ENCODE measurements at places on chromosomes 6 and 20. TPM values are rescaled to one million over a fixed set of nuclear protein-coding genes. Genes with fewer than 3 reads are reported as not detected.

GRCh38 chr6:70404658-70405057 is 8.7 kb upstream of the FAM135A start:
- DNase-seq, result no peak

DNA sequence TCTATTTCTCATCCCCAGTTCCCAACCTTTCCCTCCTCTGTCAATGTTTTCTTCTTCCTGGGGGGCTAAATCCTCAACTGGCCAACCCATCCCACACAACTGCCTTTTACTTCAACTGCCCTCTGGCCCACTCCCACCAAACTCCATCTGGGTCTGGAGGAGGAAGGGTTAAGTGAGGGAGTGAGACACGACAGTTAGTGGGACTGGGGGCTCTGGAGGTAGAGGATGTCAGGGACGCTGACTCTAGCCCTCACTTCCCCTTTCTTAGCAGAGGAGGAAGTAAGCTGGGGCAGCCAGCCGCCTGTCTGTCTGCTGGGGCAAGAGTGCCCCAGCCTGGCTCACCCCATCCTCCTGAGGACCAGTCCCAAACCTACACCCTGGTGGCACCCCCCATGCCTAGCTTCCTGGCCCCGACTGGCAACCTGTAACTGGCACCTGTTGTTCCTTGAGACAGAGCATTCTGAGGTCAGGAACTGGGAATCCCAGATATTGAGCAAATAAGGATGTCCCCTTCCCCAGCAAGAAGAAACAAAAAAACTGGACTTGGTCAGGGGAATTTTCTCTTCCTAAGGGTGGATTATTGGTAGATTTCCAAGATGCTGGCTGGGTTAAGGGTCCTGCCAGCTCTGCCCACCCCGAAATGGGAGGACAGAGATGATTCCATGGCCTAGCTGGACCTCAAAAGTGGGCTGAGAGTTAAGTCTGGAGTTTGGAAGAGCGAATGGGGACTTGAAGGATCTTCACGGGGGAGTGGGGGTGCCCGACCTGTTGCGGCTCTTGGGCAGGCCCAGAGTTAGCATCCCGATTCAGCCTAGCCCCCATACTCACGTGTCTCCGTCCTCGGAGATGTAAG is 971 bp downstream of the NFKBIE start:
- DNase-seq, result no peak

GRCh38 chr6:118569498-118569897 is 21.4 kb downstream of the PLN start:
- no peak for DNase-seq

DNA sequence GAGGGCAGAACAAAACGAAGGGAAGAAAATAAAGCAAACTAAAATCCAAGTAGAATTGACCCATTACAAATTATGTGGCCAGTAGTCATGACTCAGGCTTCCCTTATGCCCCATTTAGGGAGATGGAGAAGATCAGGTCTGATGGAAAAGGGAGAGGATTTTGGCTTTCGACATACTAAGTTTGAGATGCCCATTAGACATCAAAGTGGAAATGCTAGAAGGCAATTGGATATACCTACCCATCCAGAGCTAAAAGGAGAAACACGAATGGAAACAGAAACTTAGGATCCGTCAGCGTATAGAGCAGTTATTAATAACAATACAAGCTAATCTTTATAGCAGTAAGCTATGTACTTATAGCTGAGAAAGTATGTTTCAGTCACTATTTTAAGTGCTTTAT is 4.8 kb downstream of the TRPC4AP start:
- DNase-seq, result no peak

DNA sequence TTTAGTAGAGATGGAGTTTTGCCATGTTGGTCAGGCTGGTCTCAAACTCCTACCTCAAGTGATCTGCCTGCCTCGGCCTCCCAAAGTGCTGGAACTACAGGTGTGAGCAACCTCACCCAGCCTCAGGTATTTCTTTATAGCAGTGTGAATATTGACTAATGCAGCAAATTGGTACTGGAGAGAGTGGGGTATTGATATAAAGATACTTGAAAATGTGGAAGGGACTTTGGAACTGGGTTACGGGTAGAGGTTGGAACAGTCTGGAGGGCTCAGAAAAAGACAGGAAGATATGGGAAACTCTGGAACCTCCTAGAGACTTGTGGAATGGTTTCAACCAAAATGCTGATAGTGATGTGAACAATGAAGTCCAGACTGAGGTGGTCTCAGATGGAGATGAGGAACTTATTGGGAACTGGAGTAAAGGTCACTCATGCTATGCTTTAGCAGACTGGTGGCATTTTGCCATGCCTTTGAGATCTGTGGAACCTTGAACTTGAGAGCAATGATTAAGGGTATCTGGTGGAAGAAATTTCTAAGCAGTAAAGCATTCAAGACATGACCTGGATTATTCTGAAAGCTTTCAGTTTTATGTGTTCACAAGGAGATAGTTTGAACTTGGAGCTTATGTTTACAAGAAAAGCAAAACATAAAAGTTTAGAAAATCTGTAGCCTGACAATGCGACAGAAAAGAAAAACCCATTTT is 127.2 kb downstream of the DTNBP1 start:
- no peak for DNase-seq

DNA sequence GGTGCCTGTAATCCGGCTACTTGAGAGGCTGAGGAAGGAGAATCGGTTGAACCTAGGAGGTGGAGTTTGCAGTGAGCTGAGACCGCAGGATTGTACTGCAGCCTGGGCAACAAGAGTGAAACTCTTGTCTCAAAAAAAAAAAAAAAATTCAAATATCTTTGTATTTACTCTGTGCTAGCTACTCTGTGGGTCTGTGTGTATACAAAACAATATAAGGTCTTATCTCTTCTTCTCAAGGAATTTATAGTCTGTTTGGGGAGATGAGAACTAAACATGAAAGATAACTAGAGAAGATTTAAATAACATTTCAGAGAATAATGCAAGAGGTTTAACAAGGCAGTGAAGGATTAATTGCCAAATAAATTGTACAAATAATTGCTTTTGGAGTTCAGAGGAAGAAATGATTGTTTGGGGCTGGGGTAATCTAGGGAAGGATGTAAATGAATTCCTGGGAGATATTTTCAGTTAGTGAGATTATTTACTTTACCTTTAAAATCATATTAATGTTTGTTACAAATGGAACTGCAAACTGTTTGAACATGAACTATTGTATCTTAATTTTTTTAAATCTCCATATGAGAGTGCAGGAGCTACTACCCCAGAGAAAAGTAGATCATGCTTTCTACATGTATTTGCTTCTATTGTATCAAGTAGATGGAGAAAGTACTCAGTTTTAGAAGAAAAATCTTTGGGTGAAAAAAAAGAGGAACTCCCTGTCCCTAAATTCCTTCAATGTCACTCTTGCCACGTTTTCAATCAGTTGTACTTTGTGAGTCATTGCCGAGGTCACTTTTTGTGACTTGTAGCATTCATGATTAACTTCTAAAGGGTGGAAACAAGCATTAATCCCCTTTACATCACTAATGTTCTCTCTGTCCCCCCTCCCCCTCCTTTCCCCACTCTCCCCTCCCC is 39.0 kb downstream of the NCOA3 start:
- DNase-seq, result no peak

GRCh38 chr20:57712851-57713504 is 3.2 kb upstream of the PMEPA1 start:
- DNase-seq, result no peak

- DNase-seq, result no peak
Measured at GRCh38 chr6:109736273-109737025, 45.4 kb downstream of the FIG4 start.

The RGS17 gene
- 4.8 TPM for total RNA-seq
